NCI-H446 (cell line): ENCODE measurements at places on chromosomes 6 and 20.

GRCh38 chr6:120903836-120904235 is 430.4 kb downstream of the TBC1D32 start:
- no peak for DNase-seq

DNA sequence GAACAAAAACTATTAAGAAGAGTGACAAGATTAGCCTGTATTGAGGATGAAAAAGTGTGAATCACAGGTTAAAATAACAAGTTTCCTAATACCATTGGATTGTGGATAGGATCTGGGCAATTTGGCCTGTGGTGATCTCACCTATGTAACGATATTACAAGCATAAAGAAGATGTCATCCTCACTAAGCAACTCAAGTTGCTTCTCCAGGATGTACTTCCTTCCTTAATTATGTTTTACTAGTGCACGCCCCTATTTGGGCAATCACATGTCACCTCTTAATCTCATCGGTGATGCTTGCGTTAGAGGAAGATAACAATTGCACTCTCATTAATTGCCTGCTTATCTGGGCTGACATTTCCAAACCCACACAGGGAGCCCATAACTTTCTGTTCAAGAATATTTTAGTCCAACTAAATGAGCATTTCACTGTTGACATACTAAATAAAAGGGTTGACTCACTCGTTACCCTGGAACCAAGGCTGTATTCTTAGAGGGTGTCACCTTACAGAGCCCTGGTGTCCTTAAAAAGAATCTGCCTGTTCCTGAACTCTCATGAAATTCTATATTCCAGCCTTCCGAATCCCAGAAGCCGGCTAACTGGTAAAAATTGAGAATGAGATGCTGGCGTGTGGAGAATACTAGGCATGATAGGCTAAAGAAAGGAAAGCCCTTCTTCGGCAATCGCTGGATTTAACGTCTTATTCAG is 88.2 kb upstream of the ATXN1 start:
- no peak for DNase-seq

DNA sequence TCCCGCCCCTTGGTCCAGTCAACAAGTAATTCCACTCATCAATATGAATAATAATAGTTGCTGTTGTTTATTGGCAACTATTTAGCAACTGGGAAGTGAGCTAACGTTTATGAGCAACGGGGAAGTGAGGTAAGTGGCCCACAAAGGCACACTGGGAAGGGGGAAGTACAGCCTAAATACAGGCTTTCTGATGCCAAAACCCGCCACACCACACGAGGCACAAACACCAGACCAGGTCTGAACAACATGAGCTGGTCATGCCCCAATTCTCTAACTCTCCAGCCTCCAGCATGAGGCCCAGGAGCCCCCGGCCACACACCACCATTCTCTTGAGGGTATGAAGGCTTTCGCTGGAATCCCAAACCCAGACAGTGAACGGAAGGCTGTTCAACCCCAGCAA is 50.8 kb downstream of the PREX1 start:
- DNase-seq = no peak

GRCh38 chr6:83192456-83192855 is 609 bp downstream of the PGM3 start:
- DNase-seq = no peak

- DNase-seq = no peak
Observed at GRCh38 chr20:10644458-10645204, 29.2 kb downstream of the JAG1 start.

DNA sequence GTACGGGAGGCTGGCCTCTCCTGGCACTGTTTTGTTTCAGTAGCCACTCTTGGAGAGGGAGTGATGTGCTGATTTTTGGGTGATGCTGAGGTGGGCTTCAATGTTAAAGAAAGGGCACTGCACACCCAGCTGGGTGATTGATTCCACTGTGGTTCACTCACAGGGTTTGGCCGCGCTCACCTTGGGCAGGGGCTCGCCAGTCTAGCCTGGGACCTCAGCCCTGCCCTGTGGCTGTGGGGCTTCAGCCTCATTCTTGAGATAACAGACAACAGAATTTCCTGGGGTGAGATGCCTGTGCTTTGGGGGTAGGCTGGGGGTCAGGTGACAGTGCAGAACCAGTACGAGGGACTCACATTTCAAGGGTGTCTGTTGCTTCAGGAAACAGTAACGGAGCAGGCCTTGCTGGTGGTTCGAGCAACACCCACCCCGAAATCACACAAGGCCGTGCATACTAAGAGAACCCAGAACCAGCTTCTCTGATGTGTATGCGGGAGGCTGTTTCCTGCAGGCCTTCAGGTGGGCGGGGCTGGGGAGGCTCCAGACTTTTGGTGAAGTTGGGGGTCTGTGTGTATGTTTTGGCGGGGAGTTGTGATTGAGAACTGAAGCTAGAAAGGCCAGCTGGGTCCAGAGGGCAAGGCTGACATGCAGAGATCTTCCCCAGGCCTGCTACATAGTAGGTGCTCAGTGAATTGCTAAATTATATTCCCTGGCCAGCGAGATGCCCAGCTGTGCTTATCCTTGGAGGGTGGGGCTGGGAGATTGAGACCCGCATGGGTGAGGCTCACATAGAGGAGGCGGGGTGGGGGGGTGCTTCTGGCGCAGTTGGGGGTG is 154.2 kb upstream of the RNF24 start:
- no peak for DNase-seq
